ENCODE measurements at places on chromosomes 4 and X.

- DNase-seq = no peak
Observed at GRCh38 chrX:378443-378842, 8.3 kb downstream of the PPP2R3B start.

DNA sequence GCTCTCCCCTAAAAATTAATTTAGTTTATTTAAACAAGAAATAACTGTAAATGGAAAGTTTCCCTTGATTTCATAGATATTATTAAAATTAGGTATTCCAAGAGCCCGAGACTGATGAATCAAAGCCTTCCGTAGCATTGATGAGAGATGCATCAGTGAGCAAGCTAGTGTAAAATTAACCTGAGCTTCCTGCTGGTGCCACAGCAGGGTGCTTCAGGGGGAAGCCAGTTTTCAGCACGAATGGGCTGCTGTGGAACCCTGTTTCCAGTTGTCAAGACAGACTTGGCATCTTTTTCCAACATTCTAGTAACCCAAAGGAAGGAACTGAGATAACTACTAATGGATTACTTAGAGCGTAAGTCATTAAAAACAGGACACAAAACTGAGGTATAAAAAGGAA is 221.7 kb downstream of the RBMX2 start:
- no peak for DNase-seq

GRCh38 chr4:136562834-136563233 is 969.5 kb downstream of the PCDH18 start:
- no peak for DNase-seq

- no peak for DNase-seq
Observed at GRCh38 chr4:159227984-159228383, 125.1 kb downstream of the RAPGEF2 start.

- no peak for DNase-seq
Observed at GRCh38 chrX:142233400-142233799, 28.3 kb upstream of the MAGEC2 start.

DNA sequence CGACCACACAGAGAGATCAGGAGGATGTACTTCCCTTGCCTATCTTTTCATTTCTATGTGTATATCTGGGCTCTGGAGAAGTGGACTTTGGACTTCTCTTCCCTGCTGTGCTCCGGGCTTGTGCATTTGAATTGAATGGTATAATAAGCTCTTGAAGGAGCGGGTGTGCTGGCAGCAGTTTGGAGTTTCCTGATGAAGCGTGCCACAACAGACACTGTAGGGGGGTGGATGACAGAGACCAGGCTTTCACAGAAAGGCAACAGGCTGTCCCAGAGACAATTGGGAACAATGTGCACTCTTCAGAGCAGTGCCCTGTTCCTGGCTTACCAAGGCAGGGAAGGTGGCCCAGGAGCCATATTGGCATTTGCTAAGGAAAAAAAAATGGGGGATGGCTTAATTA is 170.1 kb downstream of the FRMPD4 start:
- DNase-seq = no peak

GRCh38 chr4:48109413-48110263 is 24.4 kb downstream of the TXK start:
- no peak for DNase-seq

- no peak for DNase-seq
Observed at GRCh38 chrX:85503258-85504158, 124.0 kb upstream of the POF1B start.

DNA sequence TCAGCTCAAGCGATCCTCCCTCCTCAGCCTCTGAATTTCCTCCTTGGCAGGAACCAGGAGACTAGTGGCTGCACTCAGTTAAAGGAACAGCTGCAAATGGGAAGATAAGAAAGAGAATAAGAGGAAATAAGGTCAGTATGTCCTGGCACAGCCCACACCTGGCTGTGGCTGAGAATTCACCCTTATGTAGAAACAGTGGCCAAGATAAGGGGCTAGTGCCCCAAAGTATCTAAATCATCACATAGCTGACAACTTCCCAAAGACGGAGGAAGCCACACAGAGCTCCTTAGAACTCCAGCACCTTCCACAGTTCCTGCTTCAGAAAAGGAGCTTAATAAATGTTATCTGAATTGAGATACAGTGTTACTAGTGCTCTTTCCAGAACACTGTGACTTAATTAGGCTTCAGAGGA is 2.3 kb upstream of the CHIC2 start:
- DNase-seq = no peak

- DNase-seq = no peak
Observed at GRCh38 chr4:82747686-82748575, 50.7 kb downstream of the SCD5 start.

- DNase-seq = no peak
Observed at GRCh38 chr4:101886826-101887225, 96.3 kb downstream of the BANK1 start.

- DNase-seq = no peak
Observed at GRCh38 chr4:53015681-53016080, 153.6 kb downstream of the RASL11B start.

GRCh38 chrX:21821875-21822274 is 17.5 kb upstream of the MBTPS2 start:
- DNase-seq = no peak

DNA sequence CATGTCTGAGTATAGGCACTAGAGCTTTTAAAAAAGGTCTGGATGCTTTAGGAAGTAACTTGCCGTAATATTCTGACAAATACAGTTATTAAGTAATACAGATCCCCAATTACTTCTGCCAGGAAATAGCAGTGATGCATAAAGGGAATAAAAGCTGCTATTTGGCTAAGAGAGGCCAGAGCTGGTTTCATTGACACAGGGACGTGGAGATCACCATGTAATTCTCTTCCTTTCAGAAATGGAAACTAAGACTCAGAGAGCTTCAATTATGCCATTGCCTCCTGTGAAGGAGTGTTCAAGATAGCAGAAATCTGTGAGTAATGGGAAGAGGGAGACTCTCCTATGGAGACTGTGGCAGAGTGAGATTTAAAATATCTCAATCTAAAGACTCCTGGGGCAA is 238.1 kb downstream of the SLITRK2 start:
- DNase-seq = no peak

- no peak for DNase-seq
Observed at GRCh38 chrX:122113896-122114295, 1066.5 kb downstream of the GLUD2 start.

DNA sequence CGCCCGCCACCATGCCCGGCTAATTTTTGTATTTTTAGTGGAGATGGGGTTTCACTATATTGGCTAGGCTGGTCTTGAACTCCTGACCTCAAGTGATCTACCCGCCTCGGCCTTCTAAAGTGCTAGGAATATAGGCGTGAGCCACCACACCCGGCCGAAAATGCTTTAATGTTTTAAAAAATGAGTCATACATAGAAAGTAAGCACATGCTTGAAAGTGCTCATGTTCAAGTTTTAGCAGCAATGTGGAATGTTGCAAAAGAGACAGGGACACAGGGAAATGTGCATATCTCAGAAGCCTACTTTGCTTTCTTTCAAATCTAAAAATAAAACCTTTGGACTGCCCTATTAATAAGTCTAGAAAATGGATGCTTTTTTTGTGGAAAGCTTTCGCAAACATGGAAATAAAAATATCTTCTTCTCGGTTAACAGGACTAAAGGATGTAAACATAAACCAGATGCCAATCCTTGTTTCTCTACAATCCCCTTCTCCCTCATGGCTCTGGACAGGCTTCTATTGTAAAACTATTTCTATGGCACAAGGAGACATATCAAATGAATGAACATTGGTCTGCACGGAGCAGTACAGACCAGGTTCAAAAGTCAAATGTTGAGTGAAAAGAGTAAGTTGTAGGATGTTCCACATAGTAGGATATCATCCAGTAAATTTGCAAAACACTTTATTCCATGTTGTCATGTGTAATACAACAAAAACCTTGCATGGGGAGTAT is 15.0 kb downstream of the MECP2 start:
- no peak for DNase-seq

DNA sequence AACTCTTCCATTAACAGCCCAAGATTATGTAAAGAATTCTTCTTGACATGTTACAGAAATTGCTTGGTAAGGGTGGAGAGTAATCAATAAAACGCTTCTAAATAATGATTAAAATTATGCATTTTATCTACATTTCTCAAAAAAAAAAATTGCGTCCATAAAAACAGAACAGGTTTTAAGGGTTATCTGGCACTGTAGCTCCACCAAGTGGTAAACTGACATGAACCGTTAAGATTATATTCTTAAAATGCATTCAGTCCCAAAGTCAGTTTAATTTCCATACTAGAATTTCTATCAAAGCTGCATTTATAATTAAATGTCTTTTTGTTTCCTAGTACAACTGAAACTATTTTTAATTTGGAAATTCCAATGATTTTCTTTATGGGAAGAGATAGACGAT is 214.0 kb upstream of the UGT8 start:
- no peak for DNase-seq

All from stimulated activated naive CD4-positive, alpha-beta T cell treated with Interleukin-2 at 50 U/mL for 16 hours (primary cell).